ENCODE measurements at places on chromosomes 7 and 10.

DNA sequence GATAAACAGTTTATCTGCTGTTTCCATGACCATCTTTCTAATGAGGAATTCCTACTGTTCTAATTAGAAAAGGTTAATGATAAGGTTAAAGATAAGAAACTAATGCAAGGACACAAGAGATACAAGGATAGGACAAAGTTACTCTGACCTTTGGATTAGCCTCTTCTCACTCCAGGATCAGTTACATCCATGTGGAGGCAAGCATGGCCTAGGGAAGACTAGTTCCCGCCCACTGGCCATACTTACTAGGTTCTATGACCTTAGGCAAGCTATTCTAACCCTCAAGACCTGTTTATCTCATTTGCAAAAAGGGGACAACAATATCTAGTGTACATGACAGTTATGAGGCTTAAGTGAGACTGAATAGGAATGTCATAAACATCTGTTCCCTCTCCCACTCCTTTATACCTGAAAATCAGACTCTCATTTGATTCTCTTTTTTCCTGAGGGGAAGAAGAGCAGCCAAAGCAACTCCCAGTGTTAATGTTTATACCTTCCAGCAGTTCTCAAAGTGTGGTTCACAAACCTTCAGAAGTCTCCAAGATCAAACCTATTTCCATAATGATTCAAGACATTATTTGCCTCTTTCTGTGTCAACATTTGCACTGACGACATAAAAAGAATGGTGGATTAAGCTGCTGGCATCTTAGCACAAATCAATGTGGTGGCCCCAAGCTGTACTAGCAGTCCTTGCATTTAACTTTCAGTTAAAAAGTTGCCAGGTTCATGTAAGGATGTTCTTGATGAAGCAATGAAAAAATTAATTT, 72.0 kb downstream of the SRPK2 start:
- no peak for DNase-seq

DNA sequence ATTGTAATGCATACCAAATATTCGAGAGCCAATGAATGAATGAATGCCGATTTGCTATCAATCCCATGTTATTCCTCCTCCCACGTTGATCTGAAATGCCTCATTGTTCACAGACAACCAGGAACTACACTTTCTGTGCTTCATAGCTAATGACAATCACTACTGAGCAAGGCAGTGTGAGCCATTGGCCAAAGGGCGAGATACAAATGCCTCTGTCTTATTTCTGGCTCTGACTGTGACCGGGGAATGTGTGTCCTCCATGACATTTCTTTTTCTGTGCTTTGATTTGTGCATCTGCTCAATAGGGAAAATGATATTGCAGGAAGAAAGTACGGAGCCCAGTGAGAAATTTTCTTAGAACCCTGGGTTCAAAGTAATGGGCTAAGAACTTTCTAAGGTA, 217.1 kb downstream of the CXCL12 start:
- no peak for DNase-seq

DNA sequence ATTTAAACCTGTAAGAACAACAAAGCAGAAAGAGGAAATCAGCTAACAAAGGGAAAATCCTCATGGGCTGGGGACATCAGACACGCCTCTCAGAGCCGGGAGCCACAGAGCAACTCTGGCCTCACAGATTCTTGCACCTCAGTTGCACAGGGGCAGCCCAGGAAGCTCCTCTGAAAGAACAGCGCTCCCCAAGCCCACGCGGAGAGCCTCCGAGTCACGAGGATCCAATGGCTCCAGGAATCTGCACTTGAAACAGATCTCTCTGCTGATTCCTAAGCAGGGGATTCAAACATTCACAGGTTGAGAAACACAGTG, 213.2 kb upstream of the MGMT start:
- no peak for DNase-seq

DNA sequence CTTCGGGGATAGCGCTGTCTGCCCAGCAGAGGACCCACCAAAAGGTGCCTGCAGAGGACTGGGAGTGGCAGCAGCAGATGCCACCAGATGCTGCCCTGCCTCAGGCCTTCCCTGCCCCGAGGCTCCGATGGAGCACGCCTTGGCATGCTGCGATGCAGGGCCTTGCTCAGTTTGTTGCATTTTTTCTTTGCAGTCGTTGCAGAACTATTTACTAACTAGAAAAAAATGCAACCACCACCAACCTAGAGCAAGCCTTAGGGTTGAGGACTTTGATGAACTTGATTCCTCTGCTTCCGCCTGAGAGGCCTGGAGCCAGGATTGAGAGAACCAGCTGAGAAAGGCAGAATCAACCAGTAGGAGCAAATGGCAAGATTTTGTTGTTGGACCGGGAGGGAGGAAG, 585.6 kb upstream of the MKI67 start:
- no peak for DNase-seq

All from CD4-positive, alpha-beta T cell treated with Interleukin-15 for 4 hours (primary cell).